ENCODE measurements at places on chromosomes 11 and 22.

- no peak for DNase-seq
Observed at GRCh38 chr11:96708219-96708878, 318.5 kb downstream of the JRKL start.

DNA sequence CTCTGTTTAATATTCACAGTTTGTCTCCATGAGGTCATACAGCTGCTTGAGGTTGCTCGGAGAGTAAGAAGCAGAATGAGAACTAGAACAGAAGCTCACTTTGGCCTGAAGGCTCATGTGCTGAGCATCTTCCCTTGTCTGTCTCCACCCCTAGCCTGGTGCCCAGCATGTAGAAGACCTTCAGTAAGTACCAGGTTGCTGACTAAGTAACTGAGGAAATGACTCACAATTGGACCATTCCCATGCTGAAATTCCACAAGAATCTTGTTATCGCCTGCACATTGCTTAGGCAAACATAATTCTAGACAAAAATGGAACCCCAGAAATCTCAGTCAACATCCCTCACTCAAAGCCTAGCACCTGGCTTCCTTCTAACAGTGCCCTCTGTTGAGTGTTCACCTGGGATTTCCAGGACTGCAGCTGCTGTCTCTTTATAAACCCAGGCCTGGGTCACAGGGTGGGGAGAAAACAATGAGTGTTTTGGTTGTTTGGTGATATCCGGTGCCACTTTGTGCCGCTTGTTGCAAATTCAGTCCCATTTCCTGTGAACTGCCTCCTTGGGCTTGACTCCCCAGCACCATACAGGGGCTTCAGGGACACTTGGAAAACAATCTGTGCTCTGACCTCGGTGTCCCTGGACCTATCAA is 406.8 kb downstream of the ETS1 start:
- no peak for DNase-seq

- no peak for DNase-seq
Observed at GRCh38 chr22:27631641-27632040, 169.9 kb downstream of the MN1 start.

GRCh38 chr11:60890696-60891095 is 15.7 kb downstream of the PRPF19 start:
- DNase-seq, result no peak

DNA sequence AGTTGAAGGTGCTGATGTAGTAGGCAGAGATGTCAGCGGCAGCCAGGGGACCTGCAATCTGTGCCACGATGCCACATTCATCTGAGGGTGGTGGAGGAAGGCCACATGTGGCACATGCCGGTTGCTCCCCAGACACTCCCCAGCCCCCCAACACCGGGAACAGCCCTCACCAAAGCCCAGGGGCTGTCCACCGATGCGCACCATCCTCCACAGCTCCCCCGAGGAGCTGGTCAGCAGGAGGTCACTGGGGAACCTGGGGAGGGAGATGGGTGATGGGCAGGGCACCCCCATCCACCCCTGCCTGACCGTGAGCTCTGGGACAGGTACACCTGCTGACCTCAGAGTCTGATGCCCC is 3.5 kb downstream of the CASTOR1 start:
- no peak for DNase-seq

DNA sequence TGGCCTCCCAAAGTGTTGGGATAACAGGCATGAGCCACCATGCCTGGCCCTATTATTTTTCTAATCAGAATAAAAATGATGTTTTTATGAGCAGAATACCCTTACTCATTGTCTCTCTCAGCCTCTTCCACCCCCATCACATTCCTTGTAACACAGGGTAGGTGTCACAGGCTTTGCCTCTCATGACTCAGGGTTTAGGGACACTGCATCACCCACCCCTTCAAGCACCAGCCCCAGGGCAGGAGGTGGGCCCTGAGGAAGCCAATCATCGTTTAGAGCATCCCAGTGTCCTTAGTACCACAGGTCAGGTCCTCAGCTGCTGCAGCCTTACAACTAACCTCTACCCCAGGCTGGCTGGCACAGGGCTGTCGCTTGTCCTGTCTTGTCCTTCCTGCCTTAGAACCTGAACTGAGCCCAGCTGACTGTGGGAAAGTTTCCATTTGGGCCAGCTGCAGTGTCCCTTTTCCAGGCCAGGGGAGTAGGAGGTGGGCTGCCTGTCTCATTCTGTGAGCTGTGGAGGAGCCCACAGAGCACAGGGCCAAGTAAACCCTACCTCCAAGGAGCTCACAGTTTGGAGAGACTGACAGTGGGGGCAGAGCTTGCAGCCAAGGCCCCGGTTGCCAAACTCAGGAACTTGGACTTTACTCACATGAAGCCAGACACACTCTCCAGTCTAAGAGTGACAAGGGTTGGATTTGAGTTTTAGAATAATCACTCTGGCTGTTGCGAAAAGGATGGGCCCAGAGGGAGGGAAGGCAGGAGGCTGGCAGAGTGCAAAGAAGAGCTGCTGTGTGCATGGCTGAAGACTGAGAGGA is 19.5 kb upstream of the UVRAG start:
- no peak for DNase-seq

DNA sequence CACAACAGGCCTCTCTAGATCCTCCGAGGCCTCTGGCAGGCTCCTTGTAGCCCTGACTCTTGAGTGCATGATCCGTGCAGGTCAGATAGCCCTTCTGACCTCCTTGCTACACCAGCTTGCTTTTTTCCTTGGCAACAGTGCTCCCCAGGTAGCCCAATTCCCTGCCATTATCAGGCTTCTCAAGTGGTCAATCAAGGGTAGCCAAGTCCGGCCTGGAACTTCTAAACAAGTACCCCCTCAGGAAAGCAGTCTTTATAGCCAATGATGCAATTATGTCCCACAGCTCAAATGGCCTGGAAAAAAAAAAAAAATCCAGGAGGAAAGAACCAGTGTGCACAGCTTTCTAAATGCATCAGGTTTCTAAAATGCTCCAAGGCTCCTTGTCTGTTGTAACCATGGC is 59.8 kb downstream of the TENM4 start:
- DNase-seq, result no peak

DNA sequence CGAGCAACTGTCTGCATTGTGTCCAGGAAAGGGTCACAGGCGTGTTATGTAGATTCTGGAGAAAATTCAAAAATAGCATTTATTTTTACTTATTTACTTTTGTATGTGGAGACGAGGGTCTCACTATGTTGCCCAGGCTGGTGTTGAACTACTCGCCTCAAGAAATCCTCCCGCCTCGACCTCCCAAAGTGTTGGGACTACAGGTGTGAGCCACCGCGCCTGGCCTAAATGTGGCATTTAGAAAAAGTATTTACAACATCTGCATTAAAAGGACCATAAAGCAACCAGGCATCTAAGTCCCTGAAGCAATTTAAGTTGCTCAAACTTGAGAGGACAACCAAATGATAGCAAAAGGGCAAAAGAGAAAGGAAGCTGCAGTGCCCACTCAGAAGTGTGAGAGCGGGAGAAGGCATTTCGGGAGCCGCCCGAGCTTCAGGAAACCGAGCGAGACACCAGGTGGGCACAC is 595 bp downstream of the TRIM66 start:
- no peak for DNase-seq

DNA sequence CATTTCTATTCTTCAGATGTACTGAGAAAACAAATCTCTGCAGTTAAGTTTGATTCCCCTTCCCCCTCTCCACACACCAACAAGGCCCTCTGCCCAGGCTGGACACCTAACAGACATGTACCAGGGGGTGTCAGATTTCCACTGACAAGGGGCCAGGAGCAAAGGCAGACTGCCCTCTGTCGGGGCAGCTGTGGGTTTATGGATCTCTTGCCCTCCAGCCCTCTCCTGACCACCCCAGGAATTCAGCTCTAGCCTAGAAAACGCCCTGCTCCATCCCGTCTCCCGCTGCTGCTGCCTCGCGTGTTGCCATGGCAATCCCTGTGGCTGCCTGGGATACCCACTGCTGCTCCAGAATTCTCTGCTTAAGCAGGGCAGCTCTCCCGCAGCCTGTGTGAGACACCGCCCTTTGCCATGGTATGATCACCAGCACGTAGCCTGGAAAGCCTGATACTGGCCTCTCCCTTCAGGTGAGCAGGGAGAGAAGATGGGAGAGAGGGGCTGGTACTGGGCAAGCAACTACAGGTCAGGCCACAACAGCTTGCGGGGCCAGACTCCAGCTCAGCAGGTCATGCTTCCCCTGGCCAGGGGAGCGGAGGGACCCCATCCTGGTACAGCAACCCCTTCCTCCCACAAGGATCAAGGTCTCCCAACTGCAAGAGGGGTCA is 41.6 kb downstream of the BUD13 start:
- no peak for DNase-seq

DNA sequence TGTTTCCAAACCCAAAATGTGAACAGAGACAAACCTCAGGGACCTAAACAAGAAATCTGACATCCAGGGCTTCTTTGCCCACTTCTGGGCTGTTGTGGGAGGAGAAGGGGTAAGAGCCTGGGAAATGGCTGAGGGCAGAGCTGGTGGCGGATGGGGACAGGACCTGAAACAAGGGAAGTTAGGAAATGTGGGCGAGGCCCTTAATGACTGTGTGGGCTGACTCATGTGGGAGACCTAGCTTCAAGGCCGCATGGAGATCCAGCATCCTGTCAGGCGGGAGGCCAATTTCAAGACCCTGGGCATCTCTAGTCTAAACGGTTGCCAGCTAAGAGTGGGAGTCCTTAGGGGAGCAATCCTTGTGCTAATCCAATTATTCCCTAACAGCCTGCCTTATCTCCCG is 2.1 kb upstream of the OAF start:
- no peak for DNase-seq

DNA sequence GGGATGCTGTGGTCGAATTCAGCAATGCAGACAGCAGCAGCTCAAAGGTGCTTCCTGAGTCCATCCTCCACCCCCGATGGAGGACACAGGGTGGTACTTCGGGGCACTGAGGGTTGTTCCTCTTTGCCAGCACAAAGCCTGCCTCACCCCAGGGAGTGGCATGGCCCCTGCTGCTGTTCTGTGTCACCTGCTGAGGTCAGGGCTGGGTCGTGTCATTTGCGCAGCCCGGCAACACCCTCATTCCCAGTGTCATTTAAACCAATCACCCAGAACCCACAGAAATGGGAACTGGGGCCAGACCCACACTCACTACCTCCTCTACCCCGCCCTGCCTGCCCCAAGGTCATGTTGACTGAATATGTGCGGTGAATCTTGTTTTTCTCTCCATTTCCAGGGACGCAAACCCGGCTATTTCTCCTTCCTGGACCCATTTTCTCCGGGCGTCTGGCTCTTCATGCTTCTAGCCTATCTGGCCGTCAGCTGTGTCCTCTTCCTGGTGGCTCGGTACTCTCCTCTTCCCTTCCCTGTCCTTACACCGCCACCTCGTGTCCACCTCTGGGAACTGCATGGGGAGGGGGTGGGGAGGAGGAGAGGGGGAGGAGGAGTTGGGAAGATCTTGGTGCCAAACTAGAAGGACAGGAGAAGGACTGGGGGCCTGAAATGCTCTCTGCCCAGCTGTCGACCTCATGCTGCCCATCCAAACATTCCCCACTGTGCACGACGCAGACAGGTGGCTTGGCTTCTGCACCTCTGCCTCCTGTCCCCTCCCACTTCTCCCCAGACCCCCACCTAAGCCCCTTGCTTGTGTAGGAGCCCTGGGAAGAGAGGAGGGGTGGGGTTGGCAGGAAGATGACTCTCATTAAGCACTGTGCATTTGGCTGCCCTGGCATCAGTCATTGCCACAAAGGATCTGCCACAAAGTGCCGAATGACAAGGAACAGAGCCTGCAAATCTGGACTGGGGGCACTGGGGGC is 71.2 kb upstream of the TBCEL start:
- DNase-seq, result no peak

DNA sequence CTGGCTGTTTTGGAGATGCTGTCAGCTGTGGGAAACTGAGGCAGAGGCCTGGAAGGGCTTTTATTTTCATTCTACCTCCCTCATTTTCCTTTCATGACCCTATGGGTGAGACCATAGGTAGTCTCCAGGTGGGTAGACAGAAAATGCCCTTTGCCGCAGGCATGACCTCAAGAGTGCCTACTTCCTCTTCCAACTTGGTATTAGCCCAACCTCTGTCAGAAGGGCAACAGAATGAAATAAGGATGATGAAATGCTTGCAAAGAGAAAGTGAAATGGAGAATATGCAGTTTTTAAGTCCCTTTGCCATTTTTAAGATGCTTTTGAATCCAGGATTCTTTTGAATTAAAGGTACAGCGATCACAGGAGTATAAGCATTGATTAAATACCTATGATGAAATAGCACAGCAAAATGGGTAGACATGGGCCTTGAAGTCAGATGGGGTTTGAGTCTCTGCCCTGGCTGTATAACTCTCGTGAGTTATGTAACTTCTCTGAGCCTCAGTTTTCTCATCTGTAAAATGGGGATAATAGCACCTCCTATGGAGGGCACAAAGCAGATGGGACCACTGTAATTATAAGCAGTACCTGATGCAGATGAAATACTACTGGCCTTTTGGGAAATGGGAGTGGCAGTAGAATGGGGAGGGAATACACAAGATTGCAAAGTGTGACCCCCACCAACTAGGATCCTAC is 3.7 kb downstream of the ASPHD2 start:
- DNase-seq, result no peak

- no peak for DNase-seq
Observed at GRCh38 chr11:80327956-80328614, 887.3 kb upstream of the TENM4 start.

GRCh38 chr11:121643479-121644186 is 190.9 kb upstream of the SORL1-AS1 start:
- DNase-seq, result no peak

DNA sequence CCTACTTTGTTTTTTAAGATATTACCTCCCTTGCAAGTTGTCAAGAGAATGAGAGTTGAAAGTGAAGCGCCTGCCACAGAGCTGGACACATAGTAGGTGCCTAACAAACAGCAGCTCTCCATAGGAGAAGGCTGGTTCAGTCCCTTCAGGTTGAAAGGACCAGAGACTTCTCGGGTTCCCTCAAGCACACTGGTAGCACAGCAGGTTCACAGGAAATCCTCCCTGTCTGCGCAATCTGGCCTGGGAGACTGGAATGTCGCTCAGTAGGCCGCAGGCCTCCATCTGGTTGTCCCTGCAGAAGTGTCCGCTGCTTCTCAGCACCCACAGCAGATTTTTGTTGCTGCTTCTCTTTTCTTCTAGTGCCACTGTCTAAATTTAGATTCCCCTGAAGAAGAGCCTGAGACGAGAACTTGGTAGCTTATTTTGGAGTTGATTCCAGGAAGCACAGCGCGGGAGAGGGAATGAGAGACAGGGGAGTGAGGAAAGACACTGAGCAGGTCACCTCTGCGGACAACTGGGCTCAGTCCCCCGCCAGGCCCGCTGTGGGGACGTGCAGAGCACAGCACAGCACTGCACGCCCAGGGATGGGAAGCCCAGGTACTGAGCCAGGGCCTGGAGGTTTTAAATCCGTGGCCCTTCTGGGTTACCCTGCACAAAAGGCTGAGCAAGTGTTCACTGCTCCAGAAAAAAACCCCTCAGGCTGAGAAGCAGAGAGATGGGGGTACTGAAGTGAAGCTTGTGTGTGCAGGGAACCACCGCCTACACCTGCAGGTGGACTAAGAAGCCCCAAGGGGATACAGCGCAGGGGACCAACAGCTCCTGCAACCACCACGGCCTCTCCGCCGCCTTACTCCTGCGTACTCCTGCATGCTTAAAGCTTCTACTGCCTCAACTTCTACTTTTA is 31.6 kb downstream of the RBX1 start:
- no peak for DNase-seq

GRCh38 chr22:22111267-22111751 is 128.7 kb upstream of the TOP3B start:
- DNase-seq, result no peak

Data from stimulated activated CD8-positive, alpha-beta memory T cell treated with anti-CD3 and anti-CD28 coated beads, Interleukin-15, amount 100 ng/mL, for 4 hours (primary cell).